Fibroblast of skin of abdomen (primary cell): ENCODE measurements at places on chromosomes 1 and 21.

DNA sequence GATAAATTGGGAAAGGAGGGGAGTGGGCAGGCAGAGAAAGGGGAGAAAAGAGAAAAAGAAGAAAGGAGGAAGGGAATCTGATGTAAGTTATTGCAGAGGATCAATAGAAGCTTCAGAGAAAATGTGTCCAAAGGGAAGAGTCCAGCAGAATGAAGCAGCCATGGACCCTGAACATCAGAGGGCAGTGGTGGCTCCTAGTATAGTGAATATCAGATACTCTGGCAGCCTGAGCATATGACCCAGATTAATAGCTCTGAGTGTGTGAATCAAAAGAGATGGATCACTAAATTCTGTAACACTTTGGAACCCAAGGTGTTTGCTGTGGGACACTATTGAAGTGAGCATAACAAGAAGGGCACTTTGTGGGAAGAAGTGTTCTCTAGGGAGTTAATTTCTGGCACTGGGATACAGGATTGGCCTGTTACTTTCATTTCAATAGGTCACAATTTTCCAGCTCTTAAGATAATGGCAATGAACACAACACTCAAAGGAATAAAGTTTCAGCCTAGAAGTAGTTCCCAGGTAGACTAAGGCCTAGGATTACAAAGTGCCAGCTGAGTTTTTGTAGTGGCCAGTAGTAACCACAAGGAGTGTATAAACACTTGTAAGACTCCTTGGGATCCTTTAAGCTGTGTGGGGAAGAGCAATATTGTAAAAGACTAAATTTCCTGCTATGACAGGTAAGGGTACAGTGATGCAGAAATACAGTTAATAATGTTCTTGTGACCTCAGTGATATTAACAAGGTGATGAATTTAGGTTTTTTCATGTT is 164.5 kb upstream of the BEND5 start:
- peak; percentile 12 for DNase-seq

GRCh38 chr21:19870682-19871081 is 1127.5 kb upstream of the NCAM2 start:
- DNase-seq = no peak

DNA sequence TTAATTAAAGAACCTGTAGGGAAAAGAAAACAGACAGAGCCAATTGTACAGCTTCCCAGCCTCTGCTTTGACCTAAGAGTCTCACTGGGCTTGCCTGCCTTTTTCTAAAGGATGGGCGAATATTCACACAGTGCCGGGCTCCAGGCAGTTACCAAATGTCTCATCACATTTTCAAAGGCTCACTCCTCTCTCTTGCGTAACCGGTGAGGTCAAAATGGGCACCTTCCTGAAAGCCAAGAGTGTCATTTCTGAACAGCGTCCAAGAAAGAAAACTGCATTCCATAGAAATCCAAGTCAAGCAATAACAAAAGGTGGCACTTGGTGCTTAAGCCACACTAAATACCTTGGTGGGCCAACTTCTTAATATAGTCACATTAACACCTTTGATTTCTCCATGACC is 710 bp upstream of the PALMD start:
- no peak for DNase-seq

- peak; percentile 98 for DNase-seq
Observed at GRCh38 chr1:214446772-214447556, 104.4 kb downstream of the PTPN14 start.

DNA sequence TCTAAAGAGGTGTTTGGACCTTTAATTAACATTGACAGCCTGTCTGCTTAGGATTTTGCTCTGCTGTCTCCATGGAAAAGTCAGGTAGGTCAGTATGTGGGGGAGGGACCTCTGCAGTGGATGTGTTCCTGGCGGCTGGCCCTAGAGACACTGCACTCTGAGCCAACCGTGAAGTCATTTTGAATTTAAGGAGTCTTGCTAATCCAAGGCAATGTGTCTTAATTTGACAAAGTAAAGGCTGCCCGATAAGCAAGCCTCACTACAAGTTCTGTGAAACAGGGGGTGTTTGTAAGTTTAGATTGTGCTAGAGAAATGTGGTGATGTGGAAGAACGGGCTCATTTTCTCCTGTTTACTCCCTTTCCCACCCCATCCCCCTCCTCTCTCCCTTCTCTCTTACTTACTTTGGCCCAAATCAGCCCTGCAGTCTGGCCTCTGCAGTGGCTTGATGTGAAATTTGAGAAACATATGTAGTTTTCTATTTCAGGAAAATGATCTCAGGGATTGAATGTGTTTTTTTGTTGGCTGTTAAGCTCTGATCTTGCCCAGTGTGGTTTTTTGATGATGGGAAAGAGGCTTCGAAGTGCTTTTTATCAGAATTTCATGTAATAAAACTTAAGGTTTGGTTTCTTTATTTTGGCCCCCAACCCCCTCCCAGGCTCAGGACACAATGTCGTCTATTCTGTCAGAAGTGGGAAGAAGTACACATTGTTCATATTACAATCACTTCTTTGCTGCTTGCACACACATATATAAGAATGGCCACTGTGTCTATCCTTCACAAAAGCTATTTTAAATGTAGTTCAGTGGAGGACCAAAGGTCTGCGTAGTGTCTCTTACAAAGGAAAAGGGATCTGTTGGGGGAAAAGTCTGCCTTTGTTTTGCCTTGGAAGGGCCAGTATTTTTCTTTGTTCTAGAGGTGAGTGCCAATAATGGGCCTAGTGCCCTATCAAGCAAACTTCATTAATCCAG is 96.6 kb downstream of the FGGY start:
- peak; percentile 90 for DNase-seq

- DNase-seq = peak; percentile 58
Observed at GRCh38 chr1:245825128-245825901, 670.5 kb downstream of the KIF26B start.

GRCh38 chr1:151720974-151721787 is at the start of gene RIIAD1:
Gene RIIAD1 (plus strand): TSS chr1:151721522. CDS start chr1:151721537, 15 bp downstream.
- no peak for DNase-seq

GRCh38 chr1:159291424-159291823 is 10.7 kb upstream of the FCER1A start:
- DNase-seq = no peak

DNA sequence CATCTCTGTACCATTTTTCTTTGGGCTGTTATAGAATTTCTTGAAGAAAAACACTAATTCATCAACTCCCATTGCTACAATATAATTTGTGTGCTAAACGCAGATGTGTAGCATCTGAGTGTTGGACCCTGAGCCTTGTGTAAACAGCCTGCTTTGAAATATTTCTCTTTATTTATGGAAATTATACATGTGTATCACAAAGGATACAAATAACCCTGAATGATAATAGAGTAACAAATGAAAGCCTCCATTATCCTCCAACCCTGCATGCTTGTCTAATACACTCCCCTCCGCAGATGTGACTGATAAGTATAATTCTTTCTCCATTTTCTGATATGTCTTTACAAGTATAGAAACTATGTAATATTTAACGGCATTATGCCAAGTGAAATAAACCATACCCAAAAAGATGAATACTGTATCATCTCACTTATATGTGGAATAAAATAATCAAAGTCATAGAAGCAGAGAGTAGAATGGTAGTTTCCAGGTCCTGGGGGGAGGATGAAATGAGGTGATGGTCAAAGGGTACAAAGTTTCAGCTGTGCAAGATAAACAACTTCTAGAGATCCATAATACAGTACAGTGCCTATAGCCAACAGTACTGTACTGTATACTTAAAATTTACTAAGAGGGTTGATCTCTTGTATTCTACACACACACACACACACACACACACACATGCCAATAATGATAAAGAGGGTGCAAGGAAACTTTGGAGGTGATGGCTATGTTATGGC is 2.8 kb upstream of the ADAM30 start:
- no peak for DNase-seq

DNA sequence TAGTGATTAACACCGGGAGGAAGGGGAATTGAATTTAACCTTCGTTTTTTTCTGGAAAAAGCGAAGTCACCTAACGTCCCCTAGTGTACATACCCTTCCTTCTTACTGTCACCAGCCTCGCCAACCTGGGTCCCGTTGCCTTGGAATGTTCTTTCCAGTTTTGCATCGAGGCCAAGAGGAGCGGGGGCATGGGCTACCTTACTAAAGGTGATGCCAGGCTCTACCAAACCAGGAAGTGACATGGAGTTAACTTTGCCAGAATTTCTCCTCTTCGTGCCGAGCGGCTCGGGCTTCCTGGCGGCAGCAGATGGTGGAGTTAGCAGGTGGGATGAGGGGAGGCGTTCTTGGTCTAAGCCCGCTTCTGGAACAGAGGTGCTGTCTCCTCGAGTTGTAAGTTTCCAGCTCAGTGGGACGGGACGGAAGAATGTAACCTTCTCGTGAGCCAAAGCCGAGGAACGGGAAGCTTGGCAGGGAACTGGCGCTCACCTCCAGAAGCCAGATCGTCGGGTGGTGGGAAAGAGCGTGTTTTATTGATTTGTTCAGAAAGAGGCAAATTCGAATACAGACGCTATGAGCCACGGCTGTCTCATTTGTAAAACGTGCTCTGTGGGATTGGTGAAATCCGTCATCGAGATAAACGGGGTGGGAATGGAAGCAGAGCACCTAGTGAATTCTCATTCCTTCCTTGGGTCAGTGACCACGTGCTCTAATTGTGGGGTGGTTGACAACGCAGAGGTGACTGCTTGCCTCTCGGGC is 486 bp downstream of the NIPAL3 start:
- peak; percentile 10 for DNase-seq

- peak; percentile 10 for DNase-seq
Observed at GRCh38 chr1:20511518-20512428, 3.8 kb upstream of the MUL1 start.

DNA sequence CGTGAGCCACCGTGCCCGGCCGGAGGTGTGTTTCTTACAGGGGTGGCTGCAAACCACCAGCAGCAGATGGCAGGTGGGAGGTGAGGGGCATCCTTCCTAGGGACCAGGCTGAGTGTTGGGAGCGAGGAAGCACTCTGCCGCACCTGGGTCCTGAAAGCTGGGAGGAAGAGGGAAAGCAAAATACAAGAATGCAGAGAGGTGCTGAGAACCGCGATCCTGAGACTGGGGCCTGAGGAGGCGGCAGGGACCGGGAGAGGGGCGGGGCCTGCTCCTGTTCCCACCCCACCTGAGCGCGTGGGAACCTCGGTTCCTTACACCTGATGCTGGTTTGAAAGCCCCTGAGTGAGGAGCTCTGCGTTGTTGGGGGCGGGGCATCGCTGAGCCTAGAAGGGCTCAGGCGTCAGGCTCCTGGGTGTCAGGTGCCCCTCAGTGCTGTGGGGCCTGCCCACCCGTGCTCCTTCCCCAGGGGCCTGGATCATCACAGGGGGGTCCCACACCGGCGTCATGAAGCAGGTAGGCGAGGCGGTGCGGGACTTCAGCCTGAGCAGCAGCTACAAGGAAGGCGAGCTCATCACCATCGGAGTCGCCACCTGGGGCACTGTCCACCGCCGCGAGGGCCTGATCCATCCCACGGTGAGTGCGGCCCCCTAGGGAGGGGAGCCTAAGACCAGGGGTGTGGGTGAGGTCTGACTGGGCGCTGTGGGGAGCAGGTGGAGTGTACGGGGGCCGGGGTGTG is 15.5 kb downstream of the TRPM2 start:
- DNase-seq = no peak

GRCh38 chr1:210901981-210902770 is 231.8 kb downstream of the KCNH1 start:
- no peak for DNase-seq

DNA sequence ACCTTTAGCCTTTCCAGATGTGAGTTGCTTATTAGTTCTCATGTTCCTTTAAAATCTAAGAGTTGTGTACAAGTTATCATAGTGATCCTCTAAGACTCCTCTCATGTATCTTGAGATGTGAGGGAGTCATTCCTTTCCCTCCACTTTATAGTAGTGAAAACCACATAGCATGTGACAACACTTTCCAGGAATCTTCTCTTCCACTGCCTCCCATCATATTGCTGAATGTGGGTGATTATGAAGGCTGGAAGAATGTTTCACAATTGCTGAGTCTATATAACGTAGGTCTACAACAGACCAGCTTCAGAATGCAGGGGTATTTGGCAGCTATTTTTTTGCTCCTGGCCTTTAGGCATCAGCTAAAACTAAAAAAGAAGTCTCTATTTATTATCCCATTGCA is 44.7 kb upstream of the LRRC7 start:
- peak; percentile 97 for DNase-seq

DNA sequence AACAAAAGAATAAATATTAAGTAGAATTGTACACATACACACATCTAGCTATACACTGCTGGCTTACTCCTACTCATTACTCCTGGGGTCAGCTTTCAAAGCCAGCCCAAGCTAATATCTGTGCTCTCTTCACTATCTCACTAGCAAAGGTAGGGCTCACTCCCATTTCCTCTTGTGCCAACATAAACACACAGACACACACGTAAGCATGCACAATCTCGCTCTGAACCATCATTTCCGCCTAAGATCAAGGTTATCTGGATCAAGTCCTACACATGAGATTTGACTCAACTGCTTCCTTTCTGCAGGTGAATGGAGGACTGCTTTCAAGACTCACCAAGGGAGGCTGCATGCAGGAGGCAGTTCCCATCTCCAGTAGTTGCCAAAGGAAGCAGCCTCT is 28.8 kb upstream of the MTMR11 start:
- no peak for DNase-seq
